ENCODE measurements at places on chromosomes 7 and 10.

DNA sequence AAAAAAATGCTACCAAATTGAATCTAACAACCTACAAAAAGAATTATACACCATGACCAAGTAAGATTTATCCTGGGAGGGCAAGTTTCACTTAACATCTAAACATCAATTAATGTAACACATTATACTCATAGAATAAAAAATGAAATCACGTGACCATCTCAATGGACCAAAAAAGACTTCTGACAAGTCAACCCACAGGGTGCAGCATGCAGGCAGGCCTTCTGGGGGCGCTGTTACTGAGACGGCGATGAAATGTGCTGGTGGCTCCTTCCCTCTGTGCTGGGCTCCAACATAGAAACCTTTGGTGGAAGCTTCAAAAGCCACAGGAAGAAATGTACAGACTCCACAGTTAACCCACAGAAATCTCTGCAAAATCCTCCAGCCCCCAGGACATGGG, 103.1 kb downstream of the INHBA start:
- no peak for DNase-seq

DNA sequence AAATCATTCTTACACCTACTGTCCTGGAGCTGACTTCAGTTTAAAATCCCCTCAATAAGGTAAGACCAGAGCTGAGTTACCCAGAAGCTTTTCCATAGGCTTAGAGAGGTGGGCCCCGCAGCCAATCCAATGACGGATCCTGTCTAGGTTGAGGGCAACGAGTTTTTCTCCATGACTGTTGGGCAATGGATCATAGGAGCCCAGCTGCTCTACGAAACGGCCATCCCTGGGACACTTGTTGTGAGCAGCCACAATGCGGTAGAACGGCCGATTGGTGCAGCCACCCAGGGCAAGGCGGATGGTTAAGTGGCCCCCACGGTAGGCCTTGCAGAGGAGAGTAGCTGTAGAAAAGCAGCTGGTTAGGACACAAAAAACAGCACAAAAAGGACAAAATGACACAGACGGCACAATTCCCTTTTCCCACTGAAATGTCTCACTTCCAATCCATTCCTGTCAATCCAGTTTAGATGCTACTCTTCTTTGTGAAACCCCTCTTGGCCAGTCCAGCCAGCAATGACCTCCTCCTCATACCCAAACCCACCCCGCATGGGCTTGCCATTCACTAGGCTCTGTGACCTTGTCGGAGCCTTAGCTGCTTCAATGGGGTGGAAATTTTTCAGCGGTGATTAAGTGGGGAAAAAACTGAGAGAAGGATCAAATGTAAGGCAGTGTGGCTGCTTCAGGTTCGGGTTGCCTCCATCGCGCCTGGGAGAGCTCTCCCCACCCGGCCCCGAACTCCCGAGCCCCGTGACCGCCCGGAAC, 580 bp downstream of the MRPS16 start:
- no peak for DNase-seq

DNA sequence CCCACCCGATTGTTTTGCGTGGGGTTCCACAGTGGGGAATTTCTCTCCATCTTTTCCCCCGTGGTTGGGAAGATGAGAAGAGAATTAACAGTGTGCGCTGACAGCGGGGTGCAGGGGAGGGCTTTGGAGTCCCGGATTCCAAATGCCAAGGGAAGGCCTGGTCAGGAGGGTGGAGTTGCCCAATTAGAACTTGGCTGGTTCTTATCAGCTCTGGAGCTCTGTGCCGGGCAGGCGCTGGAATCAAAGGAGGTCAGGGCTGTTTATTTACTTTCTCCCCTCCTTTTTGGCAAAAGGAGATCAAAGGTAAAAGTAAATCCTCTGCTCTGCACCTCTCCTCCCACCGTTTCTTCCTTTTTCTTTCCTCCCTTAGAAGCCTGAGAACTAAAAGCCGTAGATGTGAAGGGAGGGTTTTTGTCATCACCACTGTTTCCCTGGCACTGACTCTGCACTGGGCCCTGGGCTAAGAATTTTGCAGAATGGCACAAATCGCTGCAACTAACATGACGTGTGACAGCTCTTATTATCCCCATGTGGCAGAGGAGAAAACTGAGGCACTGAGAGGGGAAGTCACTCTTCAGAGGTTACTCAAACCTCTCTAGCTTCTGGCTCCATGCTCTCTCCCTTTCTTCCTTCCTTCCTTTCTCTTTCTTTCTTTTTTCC, 95.2 kb upstream of the ZNF716 start:
- no peak for DNase-seq

DNA sequence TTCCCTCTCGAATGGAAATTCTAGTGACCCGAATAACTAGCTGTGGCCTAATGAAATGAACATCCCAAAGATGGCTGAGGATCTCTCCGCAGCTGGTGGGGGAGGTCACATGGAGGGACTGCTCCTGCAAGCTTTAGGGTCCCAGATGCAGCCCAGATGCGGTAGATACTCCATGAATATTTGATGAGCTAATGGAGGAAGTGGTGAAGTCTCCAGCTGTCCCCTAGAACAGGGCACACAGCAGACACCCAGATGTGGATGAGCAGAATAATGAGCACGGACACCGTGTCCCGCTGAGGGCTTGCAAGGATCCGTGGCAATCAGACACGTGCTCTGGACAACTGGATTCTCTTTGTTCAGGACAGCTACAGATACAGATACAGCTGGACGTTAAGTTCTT, 59.2 kb downstream of the DENND2A start:
- DNase-seq, result no peak

DNA sequence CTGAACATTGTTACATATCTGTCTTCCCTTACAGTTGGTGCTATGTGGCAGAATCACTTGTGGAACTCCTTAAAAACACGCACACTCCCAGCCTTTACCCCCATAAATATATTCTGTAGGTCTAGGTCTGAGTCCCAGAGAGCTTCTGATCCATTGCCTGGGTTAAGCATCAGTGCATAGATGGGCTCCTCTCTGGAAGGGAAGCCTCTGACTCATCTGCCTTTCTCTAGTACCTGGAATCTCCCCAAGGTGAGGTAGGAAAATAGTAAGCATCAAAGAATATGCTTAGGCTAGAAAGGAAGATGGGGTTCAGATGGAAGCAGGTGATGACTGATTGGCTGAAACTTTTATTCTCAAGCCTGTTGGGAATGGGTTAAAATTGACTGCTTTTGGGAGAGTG, 26.1 kb downstream of the PROSER2 start:
- DNase-seq, result no peak
